K562 (cell line): ENCODE measurements at places on chromosomes 6 and 20. TPM values are rescaled to one million over a fixed set of nuclear protein-coding genes. Genes with fewer than 3 reads are reported as not detected.
A peak's percentile ranks its signal among the peaks of the same experiment; 100 is the strongest.

Gene JPH2
- total RNA-seq = not detected in 2 replicates

- peaks cover 8% of the 10 kb centered on the region; the same call in 2 of the 3 replicates for H3K27me3 ChIP-seq
- H3K36me3 ChIP-seq = no peaks in the 10 kb centered on the region
- H3K4me1 ChIP-seq = peaks cover 5% of the 10 kb centered on the region; the same call in 2 of the 3 replicates
- DNase-seq = no peak
- no peak overlapping the region for H3K27ac ChIP-seq
Measured at GRCh38 chr6:163333701-163334663, 80.5 kb upstream of the QKI start.

DNA sequence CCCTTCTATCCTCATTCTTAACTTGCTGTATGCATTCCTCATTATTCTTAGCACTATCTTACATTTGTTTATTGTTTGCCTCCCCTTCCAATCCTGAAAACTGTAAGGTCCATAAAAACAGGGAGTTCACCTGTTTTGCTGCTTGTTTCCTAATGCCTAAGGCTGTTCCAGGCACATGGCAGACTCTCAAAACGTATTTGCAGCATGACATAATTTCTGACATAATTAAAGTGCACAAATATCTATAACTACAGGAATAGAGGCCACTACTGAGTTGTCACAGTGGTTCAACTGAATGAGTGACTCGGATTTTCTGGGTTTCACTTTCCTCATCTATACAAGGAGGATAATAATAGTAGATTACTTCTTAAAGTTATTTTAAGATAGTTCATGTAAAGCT is 83.0 kb downstream of the HFE start:
- no peak for DNase-seq
- H3K4me1 ChIP-seq = peaks cover 38% of the 10 kb centered on the region
- no peaks in the 10 kb centered on the region for H3K27me3 ChIP-seq
- H3K27ac ChIP-seq = peak overlapping the region; percentile 79

- H3K27ac ChIP-seq = no peak overlapping the region
- H3K27me3 ChIP-seq = peaks cover 14% of the 10 kb centered on the region
- H3K36me3 ChIP-seq = no peaks in the 10 kb centered on the region
- H3K4me1 ChIP-seq = peaks cover 10% of the 10 kb centered on the region; the same call in 1 of the 2 replicates
Measured at GRCh38 chr6:169233181-169233580, 20.5 kb downstream of the THBS2 start.

- H3K36me3 ChIP-seq = peaks cover 6% of the 10 kb centered on the region; the same call in 1 of the 3 replicates
- no peak overlapping the region for H3K4me3 ChIP-seq
- no peak for DNase-seq
- no peaks in the 10 kb centered on the region for H3K27me3 ChIP-seq
Measured at GRCh38 chr6:35077713-35078105, 63.4 kb downstream of the TCP11 start.

DNA sequence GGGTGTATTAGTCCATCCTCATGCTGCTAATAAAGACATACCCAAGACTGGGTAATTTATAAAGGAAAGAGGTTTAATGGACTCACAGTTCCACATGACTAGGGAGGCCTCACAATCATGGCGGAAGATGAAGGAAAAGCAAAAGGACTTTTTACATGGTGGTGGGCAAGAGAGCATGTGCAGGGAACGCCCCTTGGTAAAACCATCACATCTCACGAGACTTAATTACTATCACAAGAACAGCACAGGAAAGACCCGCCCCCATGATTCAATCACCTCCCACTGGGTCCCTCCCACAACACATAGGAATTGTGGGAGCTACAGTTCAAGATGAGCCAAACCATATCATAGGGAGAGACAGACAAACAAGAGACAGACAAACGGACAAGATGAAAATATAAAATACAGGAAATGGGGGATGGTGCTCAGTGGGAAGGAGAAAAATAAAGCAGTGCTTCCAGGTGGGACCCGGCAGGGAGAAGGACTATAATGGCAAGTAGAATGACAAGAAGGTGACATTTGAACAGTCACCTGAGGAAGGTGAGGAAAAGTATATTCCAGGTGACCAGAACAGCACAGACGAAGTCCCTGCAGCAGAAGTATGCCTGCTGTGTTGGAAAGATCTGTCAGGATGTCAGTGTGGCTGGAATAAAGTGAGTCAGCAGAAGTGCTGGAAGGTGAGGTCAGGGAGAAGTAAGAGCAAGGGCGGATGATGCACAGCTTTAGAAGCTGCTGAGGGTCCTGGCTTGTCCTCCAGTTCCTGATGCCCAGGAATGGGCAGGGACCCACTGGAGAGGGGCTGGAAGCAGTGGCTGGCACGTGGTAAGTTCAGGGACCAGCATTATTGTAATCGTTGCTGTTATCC is 61.1 kb downstream of the SLC2A10 start:
- H3K36me3 ChIP-seq = no peaks in the 10 kb centered on the region
- no peak overlapping the region for H3K4me3 ChIP-seq
- DNase-seq = no peak
- H3K27me3 ChIP-seq = peaks cover 16% of the 10 kb centered on the region; the same call in 1 of the 2 replicates
- H3K4me1 ChIP-seq = no peaks in the 10 kb centered on the region

DNA sequence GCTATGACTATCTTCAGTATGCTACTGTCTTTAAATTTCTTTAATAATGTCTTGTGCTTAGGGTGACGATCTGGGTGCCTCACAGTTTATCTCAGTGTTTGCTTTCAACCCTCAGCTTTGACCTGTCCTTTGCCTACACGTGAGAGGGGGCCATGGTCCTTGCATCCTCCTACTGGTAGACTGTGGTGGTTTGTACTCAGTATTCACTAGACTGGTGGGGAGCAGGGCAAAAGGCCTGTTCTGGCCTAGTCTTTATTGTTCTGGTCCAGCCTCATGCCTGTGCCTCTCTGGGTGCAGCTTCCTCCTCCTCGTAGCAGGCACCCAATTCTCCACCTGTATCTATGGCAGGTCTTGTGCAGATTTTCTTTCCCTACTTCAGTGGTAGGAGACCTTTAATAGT is 354.9 kb downstream of the CD109 start:
- H3K4me1 ChIP-seq = no peaks in the 10 kb centered on the region
- H3K27me3 ChIP-seq = no peaks in the 10 kb centered on the region
- no peaks in the 10 kb centered on the region for H3K36me3 ChIP-seq
- no peak overlapping the region for H3K4me3 ChIP-seq
- H3K27ac ChIP-seq = no peak overlapping the region

DNA sequence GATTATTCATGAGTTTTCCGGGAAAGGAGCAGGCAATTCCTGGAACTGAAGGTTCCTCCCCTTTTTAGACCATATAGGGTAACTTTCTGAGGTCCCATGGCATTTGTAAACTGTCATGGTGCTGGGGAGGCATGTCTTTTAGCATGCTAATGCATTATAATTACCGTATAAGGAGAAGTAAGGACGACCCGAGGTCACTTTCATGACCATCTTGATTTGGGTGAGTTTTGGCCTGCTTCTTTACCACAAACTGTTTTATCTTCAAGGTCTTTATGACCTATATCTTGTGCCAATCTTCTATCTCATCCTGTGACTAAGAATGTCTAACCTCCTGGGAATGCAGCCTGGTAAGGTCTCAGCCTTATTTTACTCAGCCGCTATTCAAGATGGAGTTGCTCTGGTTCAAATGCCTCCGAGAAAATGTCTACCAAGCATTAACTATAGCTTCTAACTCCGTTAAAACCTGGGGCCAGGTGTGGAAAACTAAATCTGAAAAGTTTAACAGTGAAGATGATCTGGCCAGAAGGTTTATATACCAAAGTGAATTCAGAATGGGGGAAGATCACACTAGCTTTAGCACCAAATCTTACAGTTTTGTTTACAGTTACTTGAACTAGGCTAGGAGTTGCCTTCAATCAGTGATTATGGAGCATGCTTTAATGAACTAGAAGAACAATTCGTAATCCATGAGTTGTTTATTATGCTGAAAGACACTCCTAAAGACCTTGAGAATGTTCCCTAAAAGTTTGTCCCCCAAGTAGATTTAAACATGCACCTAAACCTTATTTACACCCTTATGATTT is 80.0 kb upstream of the TOP1 start:
- H3K36me3 ChIP-seq = no peaks in the 10 kb centered on the region
- 0 out of 2 replicates have a peak, but pooled peaks cover 3% of the 10 kb centered on the region for H3K4me1 ChIP-seq
- H3K27ac ChIP-seq = no peak overlapping the region
- DNase-seq = no peak

DNA sequence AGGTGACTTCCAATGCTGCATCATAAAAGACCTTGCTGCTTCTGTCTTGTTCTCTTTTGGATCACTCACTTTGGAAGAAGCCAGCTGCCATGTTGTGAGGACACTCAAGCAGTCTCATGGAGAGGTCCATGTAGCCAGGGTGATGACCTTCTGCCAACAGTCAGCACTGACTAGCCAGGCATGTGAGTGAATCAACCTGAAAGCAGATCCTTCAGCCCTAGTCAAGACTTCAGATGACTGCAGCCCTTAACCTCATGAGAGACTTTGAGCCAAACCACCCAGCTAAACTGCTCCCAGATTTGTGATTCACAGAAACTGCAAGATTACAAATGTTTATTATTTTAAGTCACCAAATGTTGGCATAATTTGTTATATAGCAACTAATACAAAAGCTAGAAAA is 86.0 kb upstream of the IYD start:
- no peak overlapping the region for H3K27ac ChIP-seq
- peaks cover 11% of the 10 kb centered on the region for H3K4me1 ChIP-seq
- no peaks in the 10 kb centered on the region for H3K36me3 ChIP-seq
- no peak overlapping the region for H3K4me3 ChIP-seq

DNA sequence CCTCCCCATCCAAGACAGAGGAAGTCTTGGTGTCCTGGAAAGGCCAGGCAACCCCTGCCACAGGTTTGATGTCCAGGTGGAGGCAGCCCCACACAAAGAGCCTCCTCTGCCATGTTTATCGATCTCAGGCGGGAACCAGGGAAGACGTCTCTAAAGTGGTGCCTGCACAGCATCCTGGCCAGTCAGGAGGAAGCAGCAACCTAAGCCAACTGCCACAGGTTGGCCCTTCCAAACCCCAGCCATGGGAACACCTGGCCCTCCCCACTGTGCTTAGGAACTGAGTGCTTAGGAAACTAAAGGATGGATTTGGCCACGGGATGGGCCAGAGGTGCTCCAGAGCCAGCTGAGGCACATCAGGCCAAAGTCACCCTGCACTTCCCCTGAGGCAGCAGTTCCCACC is 56.9 kb downstream of the CSE1L start:
- H3K27ac ChIP-seq = no peak overlapping the region
- H3K4me3 ChIP-seq = no peak overlapping the region

GRCh38 chr20:17680836-17681725 is 961 bp downstream of the RRBP1 start:
- peaks cover 23% of the 10 kb centered on the region; the same call in 2 of the 3 replicates for H3K36me3 ChIP-seq
- peak overlapping the region; percentile 63; the same call in 2 of the 3 replicates for H3K27ac ChIP-seq
- H3K4me1 ChIP-seq = peaks cover 14% of the 10 kb centered on the region
- H3K27me3 ChIP-seq = peaks cover 8% of the 10 kb centered on the region
- peak; percentile 69 for DNase-seq
